Tracheal epithelial cell (primary cell): ENCODE measurements at places on chromosomes 7 and 10. TPM values are rescaled to one million over a fixed set of nuclear protein-coding genes. Genes with fewer than 3 reads are reported as not detected.

Gene CTBP2
- 105 and 125 TPM in 2 replicates for total RNA-seq

Gene GOLGA7B
- 0.21 and 0.72 TPM in 2 replicates for total RNA-seq

Gene ACSM6
- not detected in 2 replicates for total RNA-seq

Gene MACROH2A2
- total RNA-seq = 12.8 and 17.6 TPM in 2 replicates

Gene LFNG
- total RNA-seq = 2.1 and 18.6 TPM in 2 replicates

Gene ATE1
- total RNA-seq = 21.7 and 31.3 TPM in 2 replicates

Gene PIK3CG
- total RNA-seq = under 0.01 TPM in 1 of 2 replicates, not detected in the other

Gene ANKRD30A
- total RNA-seq = not detected in 2 replicates

Gene DKK1
- total RNA-seq = 11.9 and 13.5 TPM in 2 replicates

Gene TAS2R39
- total RNA-seq = not detected in 2 replicates

Gene EPDR1
- 16.4 and 20.0 TPM in 2 replicates for total RNA-seq

Gene HACD1
- total RNA-seq = 27.7 and 33.0 TPM in 2 replicates

Gene FAM241B
- 0.96 and 1.1 TPM in 2 replicates for total RNA-seq

Gene NUPR2
- not detected in 2 replicates for total RNA-seq

Gene NEBL
- total RNA-seq = 9.2 and 19.8 TPM in 2 replicates
